ENCODE measurements at places on chromosomes 12 and 14. TPM values are rescaled to one million over a fixed set of nuclear protein-coding genes. Genes with fewer than 3 reads are reported as not detected.

The IL23A gene
- total RNA-seq: 2.9 TPM

The GPR132 gene
- 0.09 TPM for total RNA-seq

The LRIG3 gene
- 7.8 TPM for total RNA-seq

The PGAM5 gene
- total RNA-seq: 81.0 TPM

The CCDC177 gene
- 2.1 TPM for total RNA-seq

- H3K4me1 ChIP-seq: no peaks in the 10 kb centered on the region
- H3K27me3 ChIP-seq: peaks cover 24% of the 10 kb centered on the region
- H3K27ac ChIP-seq: no peak overlapping the region
- no peak overlapping the region for H3K4me3 ChIP-seq
- H3K36me3 ChIP-seq: no peaks in the 10 kb centered on the region
- no peak for DNase-seq
These were observed 10.3 kb upstream of the KCNA1 start for GRCh38 chr12:4899364-4899763.

DNA sequence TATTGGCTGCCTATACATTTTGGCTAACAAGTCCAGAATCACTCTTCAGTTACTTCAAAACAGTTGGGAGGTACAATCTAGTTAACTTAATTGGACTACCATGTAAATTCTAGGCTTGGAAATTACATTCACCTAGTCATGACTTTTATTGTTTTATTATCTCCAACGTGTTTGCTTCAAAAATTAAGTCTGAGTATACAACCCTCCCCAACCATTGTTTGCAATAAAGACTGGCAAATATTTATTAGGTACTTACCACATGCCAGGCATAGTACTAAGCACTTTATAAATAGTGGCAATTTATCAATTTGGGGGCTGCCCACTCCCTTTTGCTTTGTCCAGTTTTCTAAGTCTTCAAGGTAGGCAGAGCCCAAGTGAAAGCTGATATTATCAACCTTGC, 30.3 kb downstream of the TXNDC16 start:
- H3K36me3 ChIP-seq: no peaks in the 10 kb centered on the region
- no peak for DNase-seq
- no peak overlapping the region for H3K4me3 ChIP-seq
- H3K27me3 ChIP-seq: no peaks in the 10 kb centered on the region
- H3K4me1 ChIP-seq: no peaks in the 10 kb centered on the region
- H3K27ac ChIP-seq: no peak overlapping the region

DNA sequence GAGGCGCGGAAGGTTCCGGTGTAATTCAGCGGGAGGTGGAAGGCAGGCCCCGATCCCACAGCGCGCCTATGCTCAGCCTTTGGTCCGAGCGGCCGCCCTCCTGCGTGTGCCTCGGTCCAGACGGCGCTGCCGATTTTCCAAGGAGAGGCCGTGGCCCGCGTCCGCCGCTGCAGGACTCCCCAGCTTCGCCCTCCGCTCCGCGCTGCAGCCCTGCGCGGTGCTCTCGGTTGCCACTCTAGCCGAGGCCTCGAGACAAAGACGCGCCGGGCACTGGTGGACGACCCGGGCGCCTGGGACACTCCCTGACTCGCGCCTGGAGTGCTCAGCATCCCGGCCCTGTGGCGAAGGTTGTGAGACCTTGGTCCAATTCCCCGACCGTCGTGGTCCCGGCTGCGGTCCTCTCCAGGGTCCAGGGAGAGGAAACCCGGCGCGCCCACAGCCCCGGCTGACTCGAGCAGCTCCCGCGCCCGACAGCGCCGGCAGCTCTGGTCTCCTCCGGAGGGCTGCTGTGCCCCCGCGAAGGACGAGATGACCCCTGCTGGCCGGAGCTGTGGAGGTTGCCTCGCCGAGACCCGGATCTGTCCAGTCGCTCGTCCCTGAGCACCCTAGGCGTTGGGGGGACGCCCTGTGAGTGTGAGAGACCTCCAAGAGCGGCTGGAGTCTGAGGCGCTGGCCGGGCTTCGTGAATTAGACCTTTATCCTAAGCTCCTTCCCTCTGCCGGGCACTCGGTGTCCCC, 6.5 kb downstream of the HOXC12 start:
- H3K27me3 ChIP-seq: peaks cover 100% of the 10 kb centered on the region
- peaks cover 17% of the 10 kb centered on the region for H3K4me1 ChIP-seq
- no peak overlapping the region for H3K4me3 ChIP-seq
- no peak overlapping the region for H3K27ac ChIP-seq
- no peaks in the 10 kb centered on the region for H3K36me3 ChIP-seq

GRCh38 chr14:50083467-50084337, 32.7 kb downstream of the VCPKMT start:
- peaks cover 8% of the 10 kb centered on the region for H3K4me1 ChIP-seq
- no peak overlapping the region for H3K27ac ChIP-seq
- H3K27me3 ChIP-seq: no peaks in the 10 kb centered on the region
- H3K4me3 ChIP-seq: no peak overlapping the region
- no peaks in the 10 kb centered on the region for H3K36me3 ChIP-seq
- DNase-seq: no peak

DNA sequence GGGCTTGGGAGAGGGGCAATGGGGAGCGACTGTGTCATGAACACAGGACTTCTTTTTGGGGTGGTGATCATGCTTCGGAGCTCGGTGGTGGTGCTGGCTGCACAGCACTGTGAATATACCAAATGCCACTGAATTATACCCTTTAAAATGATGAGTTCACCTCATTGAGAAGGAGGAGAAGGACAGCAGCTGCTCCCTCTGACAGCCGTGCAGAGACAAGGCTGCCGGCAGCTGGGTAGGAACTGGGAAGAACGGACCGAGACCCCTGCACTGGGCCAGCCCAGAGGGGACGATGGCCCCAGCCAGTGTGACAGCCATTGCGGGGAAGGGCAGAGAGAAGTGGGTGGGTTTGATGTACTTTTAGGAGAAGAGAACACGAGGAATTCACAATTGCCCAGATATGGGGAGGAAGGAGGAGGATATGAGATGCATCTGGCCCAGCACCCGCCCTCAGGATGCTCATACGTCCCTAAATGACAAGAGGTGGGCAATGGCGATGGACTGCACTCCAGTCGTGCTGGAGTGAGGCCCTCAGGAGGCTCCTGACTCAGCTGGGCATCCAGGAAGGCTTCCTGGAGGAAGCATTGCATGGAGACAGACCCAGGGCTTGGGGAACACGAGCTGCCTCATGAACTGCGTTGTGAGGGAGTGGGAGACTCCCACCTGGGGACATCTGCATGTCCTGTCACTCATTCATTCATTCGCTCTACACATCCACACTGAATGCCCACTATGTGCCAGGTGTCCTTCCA, 64.3 kb upstream of the C14orf180 start:
- H3K4me3 ChIP-seq: no peak overlapping the region
- no peak overlapping the region for H3K27ac ChIP-seq
- H3K36me3 ChIP-seq: peaks cover 5% of the 10 kb centered on the region
- H3K4me1 ChIP-seq: no peaks in the 10 kb centered on the region
- no peak for DNase-seq
- no peaks in the 10 kb centered on the region for H3K27me3 ChIP-seq

GRCh38 chr14:89853936-89854693, 100.4 kb downstream of the EFCAB11 start:
- H3K27me3 ChIP-seq: no peaks in the 10 kb centered on the region
- H3K36me3 ChIP-seq: no peaks in the 10 kb centered on the region
- peaks cover 14% of the 10 kb centered on the region for H3K4me1 ChIP-seq
- H3K27ac ChIP-seq: no peak overlapping the region
- DNase-seq: no peak

DNA sequence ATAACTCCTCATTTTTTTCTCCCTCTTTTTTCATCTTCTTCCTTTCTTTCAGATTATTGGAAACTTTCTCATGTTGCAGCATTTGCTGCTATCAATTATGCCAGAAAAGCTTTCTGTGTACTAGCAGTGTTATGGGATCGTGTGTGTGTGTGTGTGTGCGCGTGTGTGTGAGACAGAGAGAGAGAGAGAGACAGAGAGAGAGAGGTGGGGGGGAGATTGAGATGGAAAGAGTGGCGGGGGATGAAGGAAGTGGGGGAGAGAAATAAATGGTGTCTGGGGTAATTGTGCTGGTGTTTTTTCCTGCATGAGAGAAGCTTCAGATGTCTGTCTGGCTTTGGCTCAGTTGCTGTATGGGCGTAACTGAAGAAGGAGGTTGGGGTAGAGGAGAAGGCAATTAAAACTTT, 268.9 kb downstream of the RAD51B start:
- H3K27me3 ChIP-seq: no peaks in the 10 kb centered on the region
- 0 out of 2 replicates have a peak overlapping the region, but pooled peaks have one; percentile 25 for H3K27ac ChIP-seq
- peaks cover 30% of the 10 kb centered on the region for H3K4me1 ChIP-seq
- DNase-seq: no peak

All from WTC11 (cell line).